ENCODE measurements at places on chromosomes 3 and 15. TPM values are rescaled to one million over a fixed set of nuclear protein-coding genes. Genes with fewer than 3 reads are reported as not detected.

The TEX9 gene
- 1.9 TPM for polyA plus RNA-seq

The GPR171 gene
- not detected for polyA plus RNA-seq

The CLDN1 gene
- polyA plus RNA-seq, result 1.8 TPM

GRCh38 chr15:50163719-50164410, 18.1 kb upstream of the SLC27A2 start:
- H3K4me3 ChIP-seq, result no peak overlapping the region
- no peaks in the 10 kb centered on the region for H3K36me3 ChIP-seq
- H3K27me3 ChIP-seq, result no peaks in the 10 kb centered on the region
- H3K4me1 ChIP-seq, result no peaks in the 10 kb centered on the region
- no peak for DNase-seq

- DNase-seq, result no peak
- H3K4me3 ChIP-seq, result no peak overlapping the region
- H3K27me3 ChIP-seq, result no peaks in the 10 kb centered on the region
- H3K36me3 ChIP-seq, result no peaks in the 10 kb centered on the region
These were observed 201.9 kb upstream of the MCTP2 start for GRCh38 chr15:94029495-94029894.

DNA sequence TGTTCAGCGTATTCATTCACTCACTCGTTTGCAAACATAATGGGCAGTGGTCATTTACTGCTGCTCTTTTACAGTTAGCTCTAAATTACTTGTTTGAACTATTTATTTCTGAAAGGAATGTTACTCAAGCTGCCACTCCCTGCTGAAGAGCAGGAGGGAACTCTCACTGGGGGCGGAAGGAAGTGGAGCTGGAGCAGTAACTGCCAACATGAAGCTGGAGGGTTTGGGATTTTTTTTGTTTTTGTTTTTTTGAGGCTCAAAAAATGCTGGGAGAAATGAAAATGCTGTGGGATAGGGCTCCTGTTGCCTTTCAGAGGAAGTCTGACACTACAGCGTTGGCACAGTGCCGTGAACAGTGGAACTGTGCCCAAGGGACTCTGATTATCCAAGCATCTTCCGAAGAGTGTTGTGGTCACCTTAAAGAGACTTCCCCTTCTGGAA, 44.1 kb downstream of the SENP2 start:
- peak overlapping the region; percentile 4 for H3K27ac ChIP-seq
- no peak for DNase-seq
- no peaks in the 10 kb centered on the region for H3K27me3 ChIP-seq
- no peaks in the 10 kb centered on the region for H3K4me1 ChIP-seq
- H3K4me3 ChIP-seq, result no peak overlapping the region
- peaks cover 19% of the 10 kb centered on the region for H3K36me3 ChIP-seq

DNA sequence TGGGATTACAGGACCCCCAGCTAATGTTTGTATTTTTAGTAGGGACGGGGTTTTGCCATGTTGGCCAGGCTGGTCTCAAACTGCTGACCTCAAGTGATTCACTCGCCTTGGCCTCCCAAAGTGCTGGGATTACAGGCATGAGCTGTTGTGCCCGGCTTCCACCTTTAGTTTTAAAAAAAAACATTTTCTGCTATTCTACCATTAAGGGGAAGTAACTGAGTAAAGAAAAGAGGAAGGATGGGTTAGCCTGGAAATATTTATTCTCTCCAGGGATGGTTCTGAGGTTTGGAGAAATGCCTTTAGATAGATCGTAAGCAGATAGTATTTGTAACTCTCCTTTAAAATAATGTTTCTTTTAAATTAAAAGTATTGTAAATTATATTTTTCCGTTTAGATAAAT, 3.1 kb downstream of the AP4E1 start:
- H3K27me3 ChIP-seq, result no peaks in the 10 kb centered on the region
- H3K27ac ChIP-seq, result no peak overlapping the region
- peaks cover 11% of the 10 kb centered on the region for H3K4me1 ChIP-seq
- no peak for DNase-seq
- H3K36me3 ChIP-seq, result peaks cover 30% of the 10 kb centered on the region
- no peak overlapping the region for H3K4me3 ChIP-seq

DNA sequence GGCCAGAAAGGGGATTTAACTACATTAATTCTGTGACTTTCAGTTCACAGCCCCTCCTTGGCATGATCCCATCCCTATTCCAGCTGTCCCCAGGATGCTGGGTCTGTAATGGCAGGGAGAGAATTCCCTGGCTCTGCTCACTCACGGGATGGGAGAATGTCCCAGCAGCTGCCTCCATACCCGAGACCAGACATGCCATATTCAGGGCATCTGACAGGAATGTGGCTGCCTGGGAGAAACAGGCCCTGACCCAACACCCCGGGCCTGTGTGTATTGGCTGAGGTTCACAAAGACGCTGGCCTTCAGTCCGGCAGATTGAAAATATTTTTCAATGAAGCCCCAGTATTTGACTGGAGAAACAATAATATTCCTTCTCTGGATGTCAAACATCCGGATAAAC, 83.6 kb upstream of the SMAD3 start:
- H3K4me3 ChIP-seq, result no peak overlapping the region
- no peak overlapping the region for H3K27ac ChIP-seq
- no peak for DNase-seq
- H3K27me3 ChIP-seq, result no peaks in the 10 kb centered on the region
- no peaks in the 10 kb centered on the region for H3K4me1 ChIP-seq

DNA sequence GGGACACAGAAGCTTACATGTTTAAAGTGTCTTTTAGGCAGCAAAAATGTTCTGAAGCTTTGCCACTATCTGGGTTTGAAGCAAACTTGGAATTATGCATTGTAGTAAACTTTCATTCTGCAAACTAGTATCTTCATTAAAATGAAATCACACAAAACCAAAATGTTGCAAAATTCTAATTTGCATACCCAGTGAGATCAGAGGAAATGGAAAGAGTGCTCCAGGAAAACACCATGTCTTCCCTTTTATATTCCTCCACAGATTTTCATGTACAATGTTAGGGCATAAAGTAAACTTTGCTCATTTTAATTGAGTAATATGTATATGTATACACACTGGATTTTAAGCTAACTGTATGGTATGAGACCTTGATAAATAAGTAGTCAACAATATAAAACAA, 23.9 kb downstream of the ANO10 start:
- H3K4me1 ChIP-seq, result no peaks in the 10 kb centered on the region
- H3K4me3 ChIP-seq, result no peak overlapping the region

Data from SK-N-SH (cell line).